ENCODE measurements at places on chromosomes 5 and 9. TPM values are rescaled to one million over a fixed set of nuclear protein-coding genes. Genes with fewer than 3 reads are reported as not detected.

HRCT1 gene
- 15.9 TPM for total RNA-seq

SLC4A9 gene
- 2.5 TPM for total RNA-seq

TXNDC8 gene
- total RNA-seq, result not detected

HTR4 gene
- 42.7 TPM for total RNA-seq

TRPM6 gene
- 22.4 TPM for total RNA-seq

GABRB2 gene
- 3.1 TPM for total RNA-seq

WHRN gene
- total RNA-seq, result 35.5 TPM

WNT8A gene
- not detected for total RNA-seq

ROR2 gene
- 3.8 TPM for total RNA-seq

CTNND2 gene
- total RNA-seq, result 14.9 TPM

Measured in Peyer's patch (tissue), 4 donors.